Stimulated activated CD8-positive, alpha-beta memory T cell treated with anti-CD3 and anti-CD28 coated beads, Interleukin-4, amount 100 ng/mL, for 1 hour (primary cell): ENCODE measurements at places on chromosomes 7 and 10.

GRCh38 chr7:141610671-141611070, 59.5 kb downstream of the AGK start:
- no peak for DNase-seq

DNA sequence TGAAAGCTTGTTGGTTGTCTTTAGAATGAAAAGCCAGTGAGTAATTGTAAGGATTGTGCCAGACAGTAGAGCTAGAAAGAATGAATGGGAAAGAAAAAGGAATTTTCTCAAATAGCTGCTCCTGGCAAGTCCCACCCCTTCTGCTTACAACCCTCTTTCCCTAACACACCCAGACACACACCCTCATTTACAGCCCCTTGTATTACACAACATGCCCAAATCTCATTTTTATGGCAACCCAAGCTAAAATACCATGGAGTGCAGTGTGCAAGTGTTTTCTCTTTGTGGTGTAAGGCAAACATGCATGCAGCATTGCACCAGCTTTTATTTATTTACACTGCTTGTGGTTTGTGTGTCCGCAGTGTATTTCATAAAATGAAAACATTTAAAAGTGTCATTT, 1.5 kb downstream of the PRKAR2B start:
- DNase-seq = no peak

DNA sequence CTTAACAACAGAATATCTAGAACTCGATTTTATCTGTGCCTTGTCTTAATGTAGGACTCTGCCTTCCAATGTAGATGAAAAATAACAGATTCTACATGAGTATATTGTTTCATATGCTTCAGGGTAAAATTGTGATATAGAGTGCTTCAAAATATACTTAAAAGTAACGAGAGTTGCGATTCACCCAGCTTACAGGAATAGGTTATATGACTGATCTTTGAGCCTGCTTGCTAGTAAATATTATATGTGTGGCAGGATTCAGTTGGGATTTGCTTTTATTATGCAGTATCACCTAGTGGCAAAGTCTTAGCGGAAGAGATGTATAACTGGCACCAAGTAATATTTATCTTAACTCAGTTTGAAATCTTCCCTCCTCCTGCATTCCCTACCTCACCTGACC, 183.3 kb downstream of the SEMA3E start:
- DNase-seq = no peak

- DNase-seq = no peak
These were observed 19.8 kb upstream of the RASSF4 start for GRCh38 chr10:44939691-44940401.

DNA sequence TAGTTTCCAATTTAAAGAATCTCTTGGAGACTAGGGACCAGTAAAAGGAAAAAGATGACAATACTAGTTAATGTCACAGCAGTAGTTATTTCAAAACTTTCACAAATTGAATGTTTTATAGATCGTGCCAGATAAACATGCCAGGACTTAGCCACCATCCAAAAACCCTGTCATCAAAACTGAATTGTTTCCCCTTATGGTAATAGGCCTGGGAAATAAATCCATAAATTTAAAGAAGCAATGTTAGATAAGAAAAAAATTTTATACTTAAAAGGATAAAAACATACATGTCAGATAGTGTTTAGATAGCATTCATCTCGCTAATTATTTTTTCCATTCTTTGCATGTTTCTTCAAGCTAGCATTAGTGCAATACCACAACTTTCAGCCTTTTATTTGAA, 71.2 kb downstream of the SUGCT start:
- no peak for DNase-seq

- DNase-seq = no peak
These were observed 9.8 kb upstream of the AKR1C1 start for GRCh38 chr10:4953405-4953804.
